ENCODE measurements at places on chromosomes 1 and 21.

DNA sequence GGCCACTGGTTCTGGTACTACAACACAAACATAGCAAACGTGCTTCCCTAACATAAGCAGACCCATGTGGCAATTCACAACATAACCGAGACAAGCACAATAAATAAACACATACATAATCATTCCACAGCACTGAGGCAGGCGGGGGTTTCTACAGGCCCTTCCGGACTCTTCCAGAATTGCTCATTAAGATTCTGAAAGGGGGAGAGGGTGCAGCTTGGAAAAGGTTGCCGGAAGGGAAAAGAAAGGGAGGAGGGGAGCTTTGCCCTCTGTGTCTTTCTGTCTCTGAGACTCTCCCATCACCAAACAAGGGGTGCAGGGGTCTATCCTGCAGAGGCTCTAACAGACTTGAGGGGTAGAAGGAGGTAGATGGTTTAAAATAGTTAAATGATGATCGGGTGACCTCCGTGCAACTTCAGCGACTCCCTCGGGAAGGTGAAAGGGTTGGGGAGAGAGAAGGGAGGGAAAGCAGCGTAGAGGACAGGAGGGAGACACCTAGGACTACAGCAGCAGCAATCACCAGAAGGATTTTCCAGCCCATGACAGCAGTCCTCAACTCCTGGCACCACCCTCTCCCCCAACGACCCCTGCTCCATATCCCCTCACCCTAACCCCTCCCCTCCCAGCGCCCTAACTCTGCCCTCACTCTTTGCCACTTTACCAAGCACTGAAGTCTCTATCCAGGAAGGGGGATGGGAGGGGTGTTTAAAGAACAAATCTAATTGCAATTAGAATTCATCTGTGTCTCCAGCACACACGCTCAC is 365.5 kb upstream of the ESRRG start:
- DNase-seq = no peak

GRCh38 chr1:232501854-232502253 is 128.1 kb downstream of the SIPA1L2 start:
- no peak for DNase-seq

GRCh38 chr1:64084451-64084850 is 119.0 kb upstream of the UBE2U start:
- DNase-seq = no peak

DNA sequence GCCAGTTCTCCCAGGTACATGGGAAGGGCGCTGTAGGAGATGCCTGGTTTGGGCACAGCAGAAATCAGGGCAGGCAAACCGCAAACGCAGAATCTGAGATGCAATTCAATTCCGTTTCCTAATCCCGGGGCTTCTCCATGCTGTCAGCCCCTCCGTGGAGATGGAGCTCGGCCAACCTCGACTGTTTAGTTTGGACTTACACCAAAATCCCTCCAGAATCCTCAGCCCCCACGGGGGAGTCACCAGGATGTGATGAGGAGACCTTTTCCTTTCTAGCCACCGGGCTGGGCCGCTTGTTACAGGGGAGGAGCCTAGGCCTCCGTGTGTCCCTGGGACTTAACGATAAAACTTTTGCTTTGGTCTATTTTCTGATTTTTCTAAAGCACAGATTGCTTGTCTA is 7.9 kb downstream of the SLC2A7 start:
- no peak for DNase-seq

GRCh38 chr1:169043823-169044222 is 62.7 kb upstream of the ATP1B1 start:
- no peak for DNase-seq

DNA sequence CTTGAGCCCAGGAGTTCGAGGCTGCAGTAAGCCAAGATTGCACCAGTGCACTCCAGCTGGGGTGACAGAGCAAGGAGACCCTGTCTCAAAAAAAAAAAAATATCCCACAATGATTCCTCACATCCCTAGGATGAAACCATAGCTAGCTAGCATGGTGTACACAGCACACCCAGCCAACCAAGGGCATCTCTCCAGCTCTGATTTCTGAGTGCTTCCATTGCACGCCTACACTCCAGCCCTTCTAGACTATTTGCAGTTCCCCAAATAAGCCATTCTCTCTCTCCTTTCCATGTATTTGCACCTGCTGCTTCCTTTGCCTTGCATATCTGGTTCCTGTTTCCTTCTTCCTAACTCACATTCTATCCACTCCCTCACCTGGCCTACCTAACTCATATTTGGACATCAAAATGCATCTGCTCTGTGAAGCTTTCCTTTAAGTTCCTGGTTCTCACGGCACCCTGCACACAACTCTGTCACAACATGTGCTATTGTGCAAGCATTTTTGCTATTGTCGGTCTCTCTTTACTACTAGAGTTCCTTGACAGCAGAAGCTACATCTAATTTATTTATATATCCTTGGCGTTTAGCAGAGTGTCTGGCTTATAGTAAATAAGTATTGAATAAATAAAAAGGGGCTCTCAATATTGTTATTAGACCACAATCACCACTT is 2.4 kb upstream of the ELAPOR1 start:
- DNase-seq = no peak

DNA sequence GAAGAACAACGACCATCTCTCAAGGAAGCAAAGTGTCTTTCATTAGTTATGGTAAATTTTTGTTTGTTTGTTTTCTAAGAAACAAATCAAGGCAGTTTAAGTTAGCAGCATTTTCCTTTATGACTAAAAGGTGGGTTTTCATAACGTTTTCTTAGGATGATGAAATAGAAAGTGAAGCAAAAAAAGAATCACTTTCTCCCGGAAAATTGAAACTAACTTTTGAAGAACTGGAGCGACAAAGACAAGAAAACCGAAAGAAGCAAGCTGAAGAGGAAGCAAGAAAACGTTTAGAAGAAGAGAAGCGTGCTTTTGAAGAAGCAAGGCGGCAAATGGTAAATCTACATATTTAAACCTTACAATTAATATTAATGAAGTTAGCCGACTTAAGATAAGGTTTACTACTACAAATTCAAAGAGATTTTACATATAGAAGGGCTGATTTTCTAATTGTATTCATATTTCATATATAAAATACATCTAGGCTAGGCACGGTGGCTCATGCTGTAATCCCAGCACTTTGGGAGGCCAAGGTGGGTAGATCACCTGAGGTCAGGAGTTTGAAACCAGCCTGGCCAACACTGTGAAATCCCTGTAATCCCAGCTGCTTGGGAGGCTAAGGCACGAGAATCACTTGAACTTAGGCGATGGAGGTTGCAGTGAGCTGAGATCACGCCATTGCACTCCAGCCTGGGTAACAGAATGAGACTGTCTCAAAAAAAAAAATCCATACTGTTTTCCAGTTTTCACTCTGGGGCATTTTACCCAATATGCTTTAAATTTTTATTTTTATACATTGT is 38.3 kb downstream of the NEXN start:
- DNase-seq = no peak

- no peak for DNase-seq
These were observed 76.0 kb upstream of the EDN2 start for GRCh38 chr1:41560496-41560895.

DNA sequence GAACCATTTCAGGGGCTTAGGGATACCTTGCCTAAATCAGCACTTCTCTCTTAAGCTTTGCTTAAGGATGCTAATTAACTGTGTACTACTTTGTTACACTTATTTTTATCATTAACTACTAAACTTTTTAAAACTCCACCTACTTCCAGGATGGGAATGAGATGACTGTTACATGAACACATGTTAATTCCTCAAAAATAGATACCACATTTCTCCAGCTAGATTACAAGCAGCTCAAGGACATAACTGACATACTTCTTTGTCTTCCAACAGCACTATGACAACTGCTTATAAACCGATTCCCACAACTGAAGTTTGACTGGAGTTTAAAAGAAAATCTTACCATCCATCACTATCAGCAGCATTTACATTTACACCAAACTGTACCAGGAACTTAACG is 53.7 kb downstream of the TP53BP2 start:
- DNase-seq = no peak

DNA sequence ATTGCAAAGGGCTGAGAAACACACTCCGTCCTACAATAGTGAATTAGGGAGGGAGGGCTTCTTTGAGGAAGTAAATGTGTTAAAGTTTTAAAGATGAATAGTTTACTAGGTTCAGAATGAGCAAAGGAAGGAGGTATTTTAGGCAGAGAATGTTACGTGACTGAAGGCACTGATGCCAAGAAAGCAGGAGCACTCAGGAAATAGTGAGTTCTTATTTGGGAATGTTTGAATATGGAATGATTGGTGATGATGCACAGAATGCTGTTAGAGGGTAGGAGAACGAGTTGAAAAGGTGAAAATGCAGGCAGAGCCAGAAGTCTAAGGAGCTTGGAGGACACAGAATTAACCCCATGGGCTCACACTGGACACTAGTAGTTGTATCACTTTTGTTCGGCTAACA is 108.0 kb downstream of the NRIP1 start:
- no peak for DNase-seq

DNA sequence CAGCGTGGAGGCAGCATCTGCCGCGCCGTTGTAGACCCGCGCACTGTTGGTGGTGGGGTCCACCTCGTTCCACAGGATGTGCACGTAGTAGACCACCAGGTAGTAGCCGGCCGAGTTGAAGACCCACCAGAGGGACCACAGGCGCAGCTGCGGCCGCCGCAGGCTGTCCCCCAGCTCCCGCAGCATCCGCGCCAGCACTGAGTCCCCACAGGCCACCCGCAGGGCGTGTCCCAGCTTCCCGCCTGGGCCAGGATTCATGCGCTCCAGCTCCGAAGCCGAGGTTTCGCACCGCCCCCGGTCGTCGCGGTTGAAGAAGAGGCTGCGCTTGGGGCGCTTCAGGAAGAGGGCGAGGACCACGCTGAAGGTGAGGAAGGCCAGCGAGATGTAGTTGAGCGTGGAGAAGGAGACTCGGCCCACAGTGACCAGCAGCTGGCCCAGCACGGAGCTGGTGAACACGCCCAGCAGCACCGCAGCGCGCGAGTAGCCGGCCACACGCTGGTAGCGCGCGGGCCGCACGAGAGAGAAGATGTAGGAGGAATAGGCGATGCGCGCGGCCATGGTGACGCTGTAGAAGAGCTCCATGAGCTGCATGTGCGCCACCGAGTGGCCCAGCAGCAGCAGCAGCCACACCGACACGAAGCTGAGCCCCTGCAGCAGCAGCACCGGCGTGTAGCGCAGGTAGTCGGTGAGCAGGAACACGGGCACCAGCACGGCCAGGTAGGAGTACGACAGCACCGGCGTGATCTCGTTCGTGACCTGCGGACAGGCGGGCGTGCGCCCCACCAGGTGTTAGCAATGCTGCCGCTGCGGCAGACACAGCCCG is 10.6 kb downstream of the SLC19A1 start:
- DNase-seq = no peak
